ENCODE measurements at places on chromosomes 12 and 14. TPM values are rescaled to one million over a fixed set of nuclear protein-coding genes. Genes with fewer than 3 reads are reported as not detected.

DNA sequence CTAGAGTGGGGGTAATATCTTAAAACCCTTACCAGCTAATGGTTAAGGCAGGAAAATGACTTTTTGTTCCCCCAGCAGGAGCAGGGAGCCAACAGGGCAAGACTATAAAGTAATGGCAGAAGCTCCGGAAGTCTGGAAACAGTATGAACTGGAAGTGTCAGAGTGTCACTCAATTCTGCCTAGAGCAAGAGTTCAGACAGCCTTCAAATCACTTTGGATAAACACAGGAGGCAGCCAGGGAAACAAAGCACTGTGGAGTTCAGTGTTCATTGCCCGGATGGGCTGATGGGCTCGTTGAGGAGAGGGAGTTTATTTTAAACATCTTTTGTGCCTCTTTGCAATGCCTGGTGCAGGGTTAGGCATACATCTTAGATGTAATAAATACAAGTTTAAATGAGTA, 16.5 kb upstream of the DYRK2 start:
- H3K27ac ChIP-seq = no peak overlapping the region
- no peak overlapping the region for H3K4me3 ChIP-seq
- H3K4me1 ChIP-seq = peaks cover 44% of the 10 kb centered on the region
- H3K36me3 ChIP-seq = peaks cover 21% of the 10 kb centered on the region
- no peak for DNase-seq

DNA sequence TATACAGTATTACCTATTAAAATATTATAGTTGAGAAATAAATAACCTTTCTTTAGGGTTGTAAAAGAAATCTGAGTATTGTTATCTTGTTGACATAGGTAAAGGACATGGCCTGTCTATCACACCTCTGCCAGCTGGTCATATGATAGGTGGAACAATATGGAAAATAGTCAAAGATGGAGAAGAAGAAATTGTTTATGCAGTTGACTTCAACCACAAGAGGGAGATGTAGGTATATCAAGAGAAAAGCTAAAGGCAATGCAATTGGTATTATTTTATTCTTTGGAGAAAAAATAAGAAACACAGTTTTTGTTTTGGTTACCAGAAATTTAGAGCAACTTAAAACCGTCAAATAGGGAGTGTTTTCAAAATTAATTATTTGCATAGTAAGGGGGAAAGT, 13.5 kb downstream of the CPSF2 start:
- no peaks in the 10 kb centered on the region for H3K4me1 ChIP-seq
- no peak overlapping the region for H3K4me3 ChIP-seq
- H3K36me3 ChIP-seq = peaks cover 47% of the 10 kb centered on the region

DNA sequence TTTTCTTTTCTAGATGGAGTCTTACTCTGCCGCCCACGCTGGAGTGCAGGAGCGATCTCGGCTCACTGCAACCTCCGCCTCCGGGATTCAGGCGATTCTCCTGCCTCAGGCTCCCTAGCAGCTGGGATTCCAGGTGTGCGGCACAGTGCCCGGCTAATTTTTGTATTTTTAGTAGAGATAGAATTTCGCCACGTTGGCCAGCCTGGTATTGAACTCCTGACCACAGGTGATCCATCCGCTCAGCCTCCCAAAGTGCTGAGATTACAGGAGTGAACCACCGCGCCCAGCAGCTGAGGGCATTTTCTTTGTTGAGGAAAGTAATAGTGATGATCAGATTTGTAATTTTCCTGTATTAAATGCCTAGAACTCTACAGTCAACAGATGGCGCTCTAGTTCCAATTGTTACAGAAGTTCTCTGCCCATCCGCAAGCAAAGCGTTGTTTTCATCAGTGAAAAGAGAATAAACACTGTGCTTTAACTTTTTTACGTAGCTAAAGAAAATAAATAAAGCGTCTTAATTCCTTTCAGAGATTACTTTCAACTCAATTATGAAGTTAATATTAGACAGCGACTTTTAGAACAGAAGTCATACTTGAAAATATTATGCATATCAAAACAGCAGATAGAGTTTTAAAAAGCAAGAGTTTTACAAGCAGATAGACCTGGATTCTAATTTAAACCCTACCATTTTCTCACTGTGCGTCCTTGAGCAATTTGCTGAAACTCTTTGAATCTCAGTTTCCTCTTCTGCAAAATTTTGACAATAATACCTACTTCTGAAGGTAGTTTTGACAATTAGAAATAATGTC, 335.1 kb downstream of the DUSP6 start:
- H3K4me1 ChIP-seq = peaks cover 19% of the 10 kb centered on the region
- DNase-seq = peak; percentile 43
- H3K36me3 ChIP-seq = no peaks in the 10 kb centered on the region
- peak overlapping the region; percentile 32 for H3K27ac ChIP-seq
- H3K4me3 ChIP-seq = peak overlapping the region; percentile 50

DNA sequence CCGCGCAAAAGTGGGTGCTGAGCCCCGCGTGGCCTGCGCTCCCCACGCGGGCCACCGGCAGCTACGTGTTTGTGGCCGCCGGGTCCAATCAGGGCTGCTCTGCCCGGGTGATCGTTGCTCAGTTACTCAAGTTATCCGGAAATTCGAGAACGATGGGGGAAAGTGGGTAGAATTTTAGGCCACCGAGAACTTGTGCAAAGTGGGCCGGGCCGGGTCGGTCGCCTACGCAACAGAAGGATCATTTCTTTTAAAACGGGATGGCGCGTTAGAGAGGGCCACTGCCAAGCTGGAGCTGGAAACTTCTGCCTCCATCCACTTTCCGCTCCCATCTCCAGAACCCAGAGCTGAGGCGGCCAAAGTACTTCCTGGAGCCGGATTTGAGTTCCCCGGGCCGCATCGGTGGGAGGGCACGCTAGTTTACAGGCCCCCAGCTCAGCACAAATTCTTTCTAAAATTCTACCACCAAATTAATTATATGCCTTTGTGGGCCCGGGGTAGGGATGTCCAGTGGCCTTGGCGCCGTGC, 3.5 kb downstream of the RFX4 start:
- H3K4me3 ChIP-seq = no peak overlapping the region
- H3K36me3 ChIP-seq = peaks cover 2% of the 10 kb centered on the region
- peaks cover 81% of the 10 kb centered on the region for H3K27me3 ChIP-seq
- H3K27ac ChIP-seq = no peak overlapping the region

DNA sequence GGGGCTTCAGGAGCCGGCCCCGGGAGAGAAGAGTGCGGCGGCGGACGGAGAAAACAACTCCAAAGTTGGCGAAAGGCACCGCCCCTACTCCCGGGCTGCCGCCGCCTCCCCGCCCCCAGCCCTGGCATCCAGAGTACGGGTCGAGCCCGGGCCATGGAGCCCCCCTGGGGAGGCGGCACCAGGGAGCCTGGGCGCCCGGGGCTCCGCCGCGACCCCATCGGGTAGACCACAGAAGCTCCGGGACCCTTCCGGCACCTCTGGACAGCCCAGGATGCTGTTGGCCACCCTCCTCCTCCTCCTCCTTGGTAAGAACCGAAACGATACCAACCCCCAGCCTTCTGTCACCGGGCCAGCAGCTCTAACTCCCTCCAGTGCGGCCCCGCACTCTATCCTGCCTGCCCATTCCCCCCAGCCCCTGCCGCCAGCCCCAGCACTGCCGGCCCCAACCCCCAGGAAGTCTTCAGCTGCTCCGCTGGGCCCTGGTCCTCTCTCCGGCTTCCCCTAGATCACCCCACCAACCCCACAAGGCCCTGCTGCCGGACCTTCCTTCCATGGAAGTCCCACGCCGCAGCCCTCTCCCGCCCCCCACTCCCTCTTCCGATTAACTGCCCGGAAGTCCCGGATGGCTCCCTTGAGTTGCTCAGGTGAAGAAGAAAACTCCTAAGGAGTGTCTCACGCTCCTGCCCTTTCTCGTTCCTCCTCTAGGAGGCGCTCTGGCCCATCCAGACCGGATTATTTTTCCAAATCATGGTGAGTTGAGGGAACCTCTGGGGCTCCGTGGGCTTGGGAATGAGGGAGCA, 693 bp downstream of the LRP10 start:
- H3K4me1 ChIP-seq = peaks cover 39% of the 10 kb centered on the region
- no peaks in the 10 kb centered on the region for H3K27me3 ChIP-seq
- peak overlapping the region; percentile 97 for H3K27ac ChIP-seq
- DNase-seq = peak; percentile 76
- H3K36me3 ChIP-seq = peaks cover 39% of the 10 kb centered on the region
- H3K4me3 ChIP-seq = peak overlapping the region; percentile 86

IFNG-AS1 gene
- total RNA-seq = 0.40 TPM

GRCh38 chr14:100381395-100382105, 58.4 kb downstream of the SLC25A47 start:
- peaks cover 20% of the 10 kb centered on the region for H3K4me1 ChIP-seq
- H3K36me3 ChIP-seq = no peaks in the 10 kb centered on the region
- DNase-seq = no peak

DNA sequence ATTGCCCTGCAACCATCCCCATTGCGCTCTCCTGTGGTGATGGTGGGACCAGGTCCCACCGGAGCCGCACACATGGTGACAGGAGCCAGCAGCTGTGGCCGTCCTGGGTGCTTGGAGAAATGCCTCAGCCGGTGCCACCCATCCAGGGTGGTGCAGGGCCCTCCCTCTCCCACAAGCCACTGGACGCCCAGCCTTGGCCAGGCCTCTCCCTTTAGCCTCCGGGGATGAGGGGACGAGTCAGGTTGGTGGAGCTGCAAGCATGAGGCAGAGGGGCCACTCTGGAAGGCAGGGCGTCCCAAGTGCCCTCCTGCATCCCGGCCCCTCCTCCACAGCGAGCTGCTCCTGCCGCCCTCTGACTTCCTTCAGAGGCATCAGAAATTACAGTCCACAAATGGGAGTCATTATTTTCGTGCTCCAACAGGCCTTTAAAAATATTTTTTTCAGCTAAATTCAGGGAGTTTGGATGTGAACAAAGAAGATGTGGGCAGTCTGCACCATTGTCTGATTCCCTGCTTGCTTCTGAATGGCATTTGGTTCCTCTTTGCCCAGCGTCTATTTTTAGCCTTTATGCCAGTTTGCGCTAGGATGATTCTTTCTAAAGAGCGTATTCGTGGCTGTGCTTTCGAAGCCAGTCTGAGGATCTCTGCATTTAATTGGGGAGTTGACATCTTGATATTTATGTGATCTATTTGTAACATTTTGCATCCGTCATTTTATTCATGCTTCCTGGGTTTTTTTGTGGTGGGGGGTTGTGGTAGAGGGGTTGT, 189.4 kb downstream of the ADGRD1 start:
- peak; percentile 7 for DNase-seq
- H3K36me3 ChIP-seq = no peaks in the 10 kb centered on the region
- H3K4me1 ChIP-seq = no peaks in the 10 kb centered on the region
- H3K4me3 ChIP-seq = no peak overlapping the region
- no peak overlapping the region for H3K27ac ChIP-seq
- H3K27me3 ChIP-seq = peaks cover 16% of the 10 kb centered on the region

YARS2 gene
- 17.0 TPM for total RNA-seq

CDCA4 gene
- total RNA-seq = 57.5 TPM

DNA sequence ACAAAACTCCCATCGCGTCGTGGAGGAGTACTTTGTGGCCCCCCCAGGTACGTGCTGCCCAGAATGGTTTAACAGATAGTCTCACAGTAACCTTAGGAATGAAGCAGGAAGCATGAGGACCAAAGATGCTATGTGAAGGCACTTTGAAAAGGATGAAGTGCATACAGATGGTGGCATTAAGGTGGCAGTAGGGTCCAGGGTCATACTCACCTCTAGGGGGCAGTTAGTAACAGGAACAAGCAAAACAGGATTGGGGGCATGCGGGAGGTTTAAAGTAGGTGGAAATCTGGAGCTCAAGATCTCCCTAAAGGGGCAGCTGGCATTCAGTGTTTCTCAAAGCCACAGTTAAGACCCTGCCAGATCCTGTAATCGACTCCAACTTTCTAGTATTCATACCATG, 10.9 kb downstream of the GATC start:
- no peak overlapping the region for H3K27ac ChIP-seq
- peaks cover 6% of the 10 kb centered on the region for H3K4me1 ChIP-seq
- no peaks in the 10 kb centered on the region for H3K27me3 ChIP-seq
- peaks cover 49% of the 10 kb centered on the region for H3K36me3 ChIP-seq
- H3K4me3 ChIP-seq = no peak overlapping the region
- no peak for DNase-seq

GRCh38 chr12:1913377-1914113, 4.9 kb downstream of the CACNA2D4 start:
- DNase-seq = peak; percentile 7
- no peak overlapping the region for H3K27ac ChIP-seq
- no peaks in the 10 kb centered on the region for H3K36me3 ChIP-seq
- no peak overlapping the region for H3K4me3 ChIP-seq
- H3K4me1 ChIP-seq = peaks cover 19% of the 10 kb centered on the region

GRCh38 chr12:65510584-65511050, 232.1 kb downstream of the MSRB3 start:
- no peaks in the 10 kb centered on the region for H3K4me1 ChIP-seq
- DNase-seq = no peak
- H3K27me3 ChIP-seq = no peaks in the 10 kb centered on the region
- no peak overlapping the region for H3K4me3 ChIP-seq
- H3K27ac ChIP-seq = no peak overlapping the region
- H3K36me3 ChIP-seq = no peaks in the 10 kb centered on the region

GRCh38 chr12:26704684-26705460, 128.1 kb downstream of the ITPR2 start:
- DNase-seq = no peak
- peaks cover 5% of the 10 kb centered on the region for H3K36me3 ChIP-seq
- no peaks in the 10 kb centered on the region for H3K4me1 ChIP-seq
- no peaks in the 10 kb centered on the region for H3K27me3 ChIP-seq
- H3K4me3 ChIP-seq = no peak overlapping the region
- no peak overlapping the region for H3K27ac ChIP-seq

- peaks cover 13% of the 10 kb centered on the region for H3K36me3 ChIP-seq
- no peak for DNase-seq
- no peaks in the 10 kb centered on the region for H3K27me3 ChIP-seq
- peaks cover 29% of the 10 kb centered on the region for H3K4me1 ChIP-seq
- H3K4me3 ChIP-seq = no peak overlapping the region
These were observed 37.2 kb downstream of the ATP2B1 start for GRCh38 chr12:89671469-89671868.

GRCh38 chr14:96204151-96205058, at the start of gene BDKRB2:
BDKRB2 (plus strand) TSS chr14:96204839; CDS start chr14:96237108, 32,269 bp downstream.
- no peaks in the 10 kb centered on the region for H3K36me3 ChIP-seq
- H3K4me3 ChIP-seq = no peak within 1 kb of the TSS
- H3K4me1 ChIP-seq = peaks cover 4% of the 10 kb centered on the region
- DNase-seq = no peak
- H3K27ac ChIP-seq = no peak within 1 kb of the TSS
- H3K27me3 ChIP-seq = peaks cover 13% of the 10 kb centered on the region
